ENCODE measurements at places on chromosomes 7 and 10.

DNA sequence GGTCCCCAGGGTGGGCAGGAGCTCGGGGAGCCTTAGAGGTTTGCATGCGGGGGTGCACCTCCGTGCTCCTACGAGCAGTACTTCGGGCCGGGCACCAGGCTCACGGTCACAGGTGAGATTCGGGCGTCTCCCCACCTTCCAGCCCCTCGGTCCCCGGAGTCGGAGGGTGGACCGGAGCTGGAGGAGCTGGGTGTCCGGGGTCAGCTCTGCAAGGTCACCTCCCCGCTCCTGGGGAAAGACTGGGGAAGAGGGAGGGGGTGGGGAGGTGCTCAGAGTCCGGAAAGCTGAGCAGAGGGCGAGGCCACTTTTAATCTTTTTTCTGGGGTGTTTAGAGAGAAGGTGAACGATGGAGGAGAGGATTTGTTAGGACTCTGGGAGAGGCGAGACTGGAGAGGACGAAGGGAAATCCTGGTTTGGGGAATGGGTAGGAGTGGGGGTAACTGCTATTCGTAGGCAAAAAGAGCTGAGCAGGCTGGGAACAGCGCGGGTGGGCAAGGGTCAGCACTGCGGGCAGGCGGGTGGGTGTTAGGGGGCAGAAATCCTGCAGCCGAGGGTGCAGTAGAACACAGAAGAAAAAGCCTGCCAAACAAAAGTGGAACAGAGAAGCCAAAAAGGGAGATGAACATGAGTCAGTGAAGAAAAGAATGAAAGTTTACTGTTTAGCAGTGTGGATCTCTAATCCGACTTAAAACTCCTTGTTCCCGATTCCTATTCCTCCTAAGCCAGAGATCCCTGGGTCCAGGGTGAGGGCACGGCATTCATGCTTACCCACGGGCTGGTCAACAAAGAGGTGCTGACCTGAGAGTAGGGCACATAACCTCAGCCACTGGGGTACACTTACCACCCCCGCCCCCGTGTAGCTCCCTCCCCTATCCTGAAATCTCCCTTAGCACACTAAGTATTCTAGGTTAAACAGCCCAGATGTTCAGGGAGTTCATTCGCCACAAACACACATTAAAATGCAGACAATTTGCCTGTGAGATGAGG lies 26.9 kb downstream of the PRSS2 start:
- DNase-seq = no peak

- DNase-seq = no peak
Observed at GRCh38 chr7:70775570-70776156, 356.3 kb upstream of the GALNT17 start.

- no peak for DNase-seq
Observed at GRCh38 chr7:27863880-27864279, 123.9 kb downstream of the TAX1BP1 start.

- DNase-seq = no peak
Observed at GRCh38 chr10:109996225-109996624, 11.6 kb upstream of the ADD3 start.

GRCh38 chr7:102080019-102080433 lies 206.6 kb upstream of the SH2B2 start:
- no peak for DNase-seq

- DNase-seq = no peak
Observed at GRCh38 chr10:59741048-59741447, 12.2 kb downstream of the MRLN start.

- DNase-seq = no peak
Observed at GRCh38 chr10:37488792-37489657, 363.6 kb downstream of the ANKRD30A start.

DNA sequence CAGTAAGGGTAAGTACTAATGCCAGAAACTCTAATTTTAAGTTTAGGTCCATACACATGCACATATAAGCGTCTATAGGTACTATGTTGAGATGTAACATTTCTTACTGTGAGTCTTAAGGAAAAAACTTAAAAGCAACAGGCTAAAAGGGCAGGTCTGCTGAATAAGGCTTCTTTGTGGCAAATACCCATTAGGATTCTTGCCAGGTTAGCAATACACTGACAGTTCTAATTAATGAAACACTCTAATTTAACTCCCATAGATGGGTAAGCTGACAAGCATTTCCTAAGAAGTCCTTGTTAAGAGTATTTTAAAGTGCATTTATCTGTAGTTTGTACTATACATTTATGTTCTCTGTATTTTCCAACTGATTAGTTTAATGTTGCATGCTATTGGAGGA lies 14.0 kb downstream of the SCRN1 start:
- no peak for DNase-seq

- no peak for DNase-seq
Observed at GRCh38 chr10:82544377-82544776, 669.4 kb downstream of the NRG3 start.

GRCh38 chr7:47500103-47500563 lies 81.8 kb downstream of the TNS3 start:
- no peak for DNase-seq

GRCh38 chr7:39073432-39073831 lies 95.7 kb downstream of the POU6F2 start:
- no peak for DNase-seq

DNA sequence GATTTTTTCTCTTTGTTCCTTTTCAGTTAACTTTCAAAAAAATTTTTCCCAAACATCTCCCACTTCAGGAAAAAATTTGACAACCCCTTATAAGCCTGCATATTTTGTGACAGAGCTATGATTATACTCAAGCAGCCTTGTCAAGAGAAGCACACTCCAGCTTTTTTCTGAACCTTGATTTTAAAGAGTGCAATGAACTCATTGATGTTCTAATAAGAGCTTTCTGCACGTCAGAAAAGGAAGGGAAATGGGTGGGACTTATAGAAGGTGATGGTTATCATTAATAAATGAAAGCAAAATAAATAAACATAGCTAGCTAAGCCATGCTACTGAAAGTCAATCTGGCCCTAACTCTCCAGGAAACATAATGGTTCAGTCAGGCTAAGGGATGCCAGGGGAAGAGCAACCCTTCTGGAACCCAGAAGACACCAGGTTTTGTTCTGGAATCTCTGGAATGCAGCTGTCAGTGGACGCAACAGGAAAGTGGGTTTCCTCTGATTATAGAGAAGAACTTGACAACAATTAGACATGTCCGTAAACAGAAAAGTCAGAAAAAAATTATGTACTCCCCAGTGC lies 76.1 kb downstream of the NHLRC2 start:
- no peak for DNase-seq

- no peak for DNase-seq
Observed at GRCh38 chr7:89648509-89648908, 505.8 kb upstream of the STEAP1 start.

GRCh38 chr10:17785276-17785930 lies 23.7 kb upstream of the MRC1 start:
- DNase-seq = no peak

- no peak for DNase-seq
Observed at GRCh38 chr10:97311111-97311626, 7.9 kb upstream of the FRAT1 start.

DNA sequence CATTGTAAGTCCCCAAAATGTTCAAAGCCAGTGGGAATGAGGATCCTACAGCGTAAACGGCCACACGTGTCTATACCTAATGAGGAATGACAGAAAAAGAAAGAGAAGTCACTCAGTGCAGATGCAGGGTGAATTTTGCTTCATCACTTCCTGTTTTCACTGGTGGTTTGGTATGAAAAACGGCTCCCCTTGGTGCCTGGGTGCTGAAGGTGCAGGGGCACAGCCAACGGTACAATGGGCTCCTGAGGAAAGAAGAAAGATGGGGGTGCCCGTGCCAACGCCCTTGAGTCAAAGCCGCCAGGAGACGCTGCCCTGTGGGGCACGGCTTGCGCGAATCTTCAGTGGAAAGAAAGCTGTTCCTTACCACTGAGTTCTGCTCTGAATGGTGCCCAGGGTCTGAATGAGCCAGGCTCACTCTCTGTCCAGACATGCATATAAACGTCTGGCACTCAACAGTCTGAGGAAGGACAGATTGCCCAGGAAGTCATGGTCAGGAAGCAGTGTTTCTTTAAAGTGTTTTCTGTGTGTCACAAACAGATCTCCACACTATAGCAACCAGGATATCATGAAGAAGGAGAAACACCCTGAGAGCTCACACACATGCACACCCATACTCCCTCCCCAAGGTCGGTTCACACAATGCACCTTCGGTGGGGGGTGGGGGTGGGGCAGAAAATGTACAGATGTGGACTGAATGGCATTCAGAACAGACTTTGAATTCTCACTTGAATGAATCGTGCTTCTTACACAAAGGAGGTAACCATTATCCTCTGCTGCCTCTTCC lies 105.8 kb downstream of the ELMO1 start:
- no peak for DNase-seq

DNA sequence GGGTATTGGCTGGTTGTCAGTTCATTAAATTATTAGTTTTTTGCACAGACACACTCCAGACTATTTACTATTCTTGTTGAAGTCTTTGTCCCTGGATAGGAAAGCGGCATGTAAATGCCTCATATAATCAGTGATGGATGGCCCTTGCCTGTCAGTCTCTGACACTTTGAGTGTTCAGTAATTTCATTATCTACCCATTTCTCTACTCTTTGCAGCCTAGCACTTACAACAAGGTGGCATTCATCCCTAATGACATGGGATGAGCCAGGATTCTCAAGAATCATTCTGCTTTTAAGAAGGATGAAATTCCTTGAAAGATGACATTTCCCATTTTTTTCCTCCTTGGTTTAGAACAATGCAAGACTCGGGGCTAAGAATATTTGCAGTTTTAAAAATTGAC lies 155.7 kb downstream of the SORCS3 start:
- DNase-seq = no peak

DNA sequence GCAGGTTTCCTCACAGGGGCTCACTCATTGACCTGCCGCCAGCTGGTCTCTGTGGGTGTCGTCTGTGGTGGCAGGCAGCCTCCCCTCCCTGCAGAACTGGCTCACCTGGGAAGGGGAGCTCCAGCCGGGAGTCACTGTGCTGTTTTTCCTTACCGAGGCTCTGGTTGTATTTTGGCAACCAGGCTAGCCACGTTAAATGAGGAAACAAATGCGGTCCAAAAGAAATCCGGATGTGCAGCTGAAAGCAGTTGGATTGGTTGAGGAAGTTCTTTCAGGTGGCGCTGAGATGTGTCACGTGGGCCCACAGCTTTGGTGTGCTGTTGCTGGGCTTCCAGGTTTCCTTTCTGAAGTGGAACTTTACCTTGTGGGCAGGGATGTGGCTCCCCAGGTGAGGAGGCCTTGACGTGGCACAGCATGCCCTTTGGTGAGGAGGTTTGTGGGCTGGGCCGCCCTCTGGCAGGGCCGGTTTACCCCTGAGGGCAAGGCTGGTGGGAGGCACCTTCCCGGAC lies 14.2 kb downstream of the MTURN start:
- no peak for DNase-seq

DNA sequence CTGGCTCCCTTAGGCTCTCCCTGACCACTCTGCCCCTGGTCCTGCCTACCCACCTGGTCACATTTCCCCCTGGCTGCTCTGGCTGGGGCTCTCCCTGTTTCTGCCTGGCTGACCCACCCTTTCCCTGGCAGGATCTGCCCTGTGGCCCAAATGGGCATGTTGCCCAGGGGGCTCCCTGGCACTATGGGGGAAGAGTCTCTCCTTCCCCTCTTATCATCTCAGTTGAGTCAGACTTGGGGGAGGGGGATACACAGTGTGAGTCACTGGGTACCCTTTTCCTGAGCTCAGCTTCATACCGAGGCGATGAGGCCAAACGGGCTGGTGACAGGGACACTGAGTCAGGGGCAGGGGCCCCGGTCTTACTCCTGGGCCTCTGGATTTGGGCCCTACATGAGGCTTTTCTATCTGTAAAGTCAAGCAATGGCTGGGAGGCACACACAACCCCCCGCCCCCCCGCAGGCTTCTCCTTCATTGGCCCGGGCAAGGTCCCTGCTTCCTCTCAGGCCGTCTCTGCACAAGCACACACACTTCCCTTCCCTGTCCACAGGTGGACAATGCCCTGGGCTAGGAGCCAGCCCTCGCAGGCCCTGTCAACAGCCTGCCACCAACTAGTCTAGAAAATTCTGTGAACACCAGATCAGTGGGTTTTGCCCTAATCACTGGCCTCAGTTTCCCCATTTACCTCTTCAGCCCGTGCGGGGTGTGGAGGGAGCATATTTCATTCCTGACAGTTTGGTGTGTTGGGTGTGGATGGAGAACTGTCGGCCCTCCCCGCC lies 627 bp upstream of the FLNC start:
- no peak for DNase-seq

DNA sequence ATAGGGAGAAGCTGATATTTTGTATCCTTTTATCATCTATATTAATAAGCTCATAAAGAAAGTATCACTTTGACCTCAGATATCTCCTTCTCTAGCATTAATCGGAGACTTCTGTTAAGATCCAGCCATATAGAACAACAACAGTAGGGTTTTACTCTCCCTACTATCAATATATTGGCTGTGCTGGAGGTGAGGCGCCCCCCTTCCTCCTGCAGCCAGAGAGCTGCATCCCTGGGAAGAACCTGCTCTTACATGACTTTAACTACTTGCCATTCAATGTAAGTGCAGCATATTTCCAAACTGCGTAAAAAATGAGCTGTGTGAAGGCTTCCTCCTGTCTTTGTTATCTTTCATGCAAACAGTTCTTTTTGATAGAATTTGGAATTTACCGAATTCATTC lies 247.8 kb downstream of the SDK1 start:
- no peak for DNase-seq

GRCh38 chr7:131905471-131905973 lies 349.1 kb upstream of the PODXL start:
- no peak for DNase-seq

GRCh38 chr10:99930731-99931550 lies 78.8 kb downstream of the DNMBP start:
- no peak for DNase-seq

DNA sequence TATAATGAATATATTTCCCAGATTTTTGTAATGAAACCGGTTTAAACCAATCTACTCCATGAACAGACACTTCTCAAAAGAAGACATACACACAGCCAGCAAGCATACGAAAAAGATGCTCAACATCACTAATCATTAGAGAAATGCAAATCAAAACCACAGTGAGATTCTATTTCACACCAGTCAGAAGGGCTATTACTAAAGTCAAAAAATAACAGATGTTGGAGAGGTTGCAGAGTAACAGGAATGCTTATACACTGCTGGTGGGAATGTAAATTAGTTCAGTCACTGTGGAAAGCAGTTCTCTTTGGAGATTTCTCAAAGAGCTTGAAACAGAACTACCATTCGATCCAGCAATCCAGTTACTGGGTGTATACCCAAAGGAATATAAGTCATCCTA lies 240.7 kb downstream of the TSPAN12 start:
- no peak for DNase-seq
